ENCODE measurements at places on chromosomes 7 and 10.

DNA sequence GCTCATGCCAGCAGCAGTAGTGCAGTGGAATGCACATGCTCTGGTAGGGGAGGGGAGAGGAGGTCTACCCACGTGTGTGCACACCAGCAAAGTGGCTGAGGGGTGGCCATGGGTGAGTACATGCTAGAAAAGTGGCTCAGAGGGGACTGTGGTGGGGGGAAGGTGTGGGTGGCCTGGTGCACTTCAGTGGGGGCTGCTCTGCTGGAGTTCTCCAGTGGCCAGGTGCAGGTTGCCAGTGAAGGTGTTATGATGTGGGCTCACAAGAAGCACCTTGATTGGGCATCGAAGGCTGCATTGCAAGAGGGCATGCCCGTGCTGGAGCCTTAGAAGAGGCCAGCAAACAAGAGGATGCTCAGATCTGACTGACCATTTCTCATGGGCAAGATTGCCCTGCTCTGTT lies 613.6 kb upstream of the PHF14 start:
- no peak for DNase-seq

GRCh38 chr10:119319161-119319919 lies 112.0 kb downstream of the GRK5 start:
- no peak for DNase-seq

- DNase-seq = no peak
Observed at GRCh38 chr7:66138994-66139752, 24.5 kb downstream of the CRCP start.

- no peak for DNase-seq
Observed at GRCh38 chr10:126210051-126210651, 178.1 kb downstream of the ADAM12 start.

DNA sequence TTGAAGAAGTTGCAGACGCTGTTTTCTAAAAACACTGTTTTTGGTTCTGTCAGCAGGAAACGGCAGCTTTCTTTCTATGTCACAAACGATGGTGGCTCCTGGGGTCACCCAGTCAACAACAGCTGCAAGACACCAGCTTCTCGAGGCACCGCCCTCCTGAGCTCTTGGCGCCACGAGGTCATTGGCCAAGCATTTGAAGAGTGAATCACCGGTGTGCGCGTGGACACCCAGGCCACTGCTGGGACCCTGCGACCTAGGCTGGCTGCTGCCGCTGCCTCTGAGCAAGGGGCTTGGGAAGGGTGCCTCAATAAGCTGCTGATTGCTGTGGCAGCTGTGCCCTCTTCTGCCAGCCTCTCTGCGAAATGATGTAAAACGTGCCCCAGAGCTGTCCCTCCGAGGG lies 22.5 kb upstream of the VIPR2 start:
- DNase-seq = no peak

DNA sequence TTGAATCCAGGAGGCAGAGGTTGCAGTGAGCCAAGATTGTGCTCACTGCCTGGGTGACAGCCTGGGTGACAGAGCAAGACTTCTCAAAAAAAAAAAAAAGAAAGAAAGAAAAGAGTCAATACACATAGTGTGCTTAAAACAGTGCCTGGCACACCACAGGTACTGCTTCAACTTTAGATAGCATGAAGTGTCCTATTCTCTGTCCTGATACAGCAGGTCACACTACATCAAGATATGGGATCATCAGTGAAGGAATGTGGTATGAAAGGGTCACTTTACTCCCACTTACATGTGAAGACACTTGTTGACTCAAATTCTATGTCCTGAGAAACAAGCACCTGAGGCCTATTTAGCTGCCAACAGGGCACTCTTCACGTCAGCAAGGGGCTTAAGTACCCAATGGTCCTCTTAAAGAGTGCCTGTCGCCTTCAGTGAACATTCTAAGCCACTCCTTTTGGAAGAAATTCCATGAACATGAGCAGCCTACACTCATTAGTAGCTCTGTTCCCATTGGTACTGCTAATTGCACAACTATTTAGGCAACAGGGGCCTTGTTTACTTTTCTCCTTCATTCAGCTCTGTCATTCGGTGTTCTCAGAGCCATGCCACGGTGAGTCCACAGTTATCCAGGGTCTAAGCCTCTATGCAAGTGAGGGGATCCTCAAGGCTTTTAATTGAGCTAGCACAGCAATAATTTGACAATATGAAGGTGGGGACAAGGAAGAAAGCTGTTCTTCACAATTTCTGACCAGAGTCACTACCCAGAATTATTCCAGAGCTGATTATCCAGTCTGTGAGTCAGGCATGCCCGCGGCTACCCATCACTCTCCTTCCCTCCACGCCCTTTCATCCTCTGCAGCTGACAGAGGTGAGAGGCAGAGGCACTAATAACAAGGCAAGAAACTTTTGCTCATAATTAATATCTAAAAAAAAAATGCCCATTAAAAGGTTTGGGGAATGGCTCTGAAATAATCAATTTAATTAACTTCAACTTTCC lies 56.6 kb upstream of the PTN start:
- DNase-seq = no peak

GRCh38 chr7:88150033-88150432 lies 69.8 kb downstream of the SRI start:
- no peak for DNase-seq

- no peak for DNase-seq
Observed at GRCh38 chr7:139650429-139651100, 127.1 kb downstream of the CLEC2L start.

DNA sequence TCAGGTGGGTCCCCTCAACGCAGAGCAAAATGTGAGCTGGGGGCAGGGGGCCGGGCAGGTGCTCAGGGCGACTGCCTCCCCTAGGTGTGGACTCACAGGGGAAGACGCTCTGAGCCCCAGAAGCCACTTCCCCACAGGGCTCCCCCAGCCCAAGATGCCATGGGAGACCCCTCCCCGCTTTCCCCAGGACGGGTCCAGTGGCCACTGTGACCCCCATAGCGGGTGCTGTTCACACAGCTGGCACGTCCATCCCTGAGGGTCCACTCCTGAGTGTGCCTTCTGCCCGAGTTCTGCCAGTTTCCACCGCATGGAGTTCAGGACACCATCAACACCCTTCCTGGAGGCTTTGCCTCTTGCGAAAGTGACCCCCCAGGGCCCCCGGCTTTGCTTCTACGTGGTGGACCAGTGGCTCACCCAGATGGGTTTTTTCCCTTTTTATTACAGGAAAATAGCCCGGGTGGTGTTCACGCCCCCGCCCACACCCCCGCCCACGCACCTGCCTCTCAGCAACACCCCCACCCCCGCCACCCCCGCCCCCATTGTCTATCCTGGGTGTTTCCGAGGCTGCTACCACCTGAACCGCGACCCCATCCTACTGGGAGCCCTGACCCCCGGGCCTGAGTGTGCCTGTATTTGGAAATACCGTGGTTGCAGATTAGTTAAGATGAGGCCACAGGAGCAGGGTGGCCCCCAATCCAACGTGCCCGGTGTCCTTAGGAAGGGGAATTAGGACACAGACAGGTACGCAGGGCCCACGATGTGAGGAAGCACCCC lies 32.0 kb downstream of the ADAP1 start:
- DNase-seq = no peak

DNA sequence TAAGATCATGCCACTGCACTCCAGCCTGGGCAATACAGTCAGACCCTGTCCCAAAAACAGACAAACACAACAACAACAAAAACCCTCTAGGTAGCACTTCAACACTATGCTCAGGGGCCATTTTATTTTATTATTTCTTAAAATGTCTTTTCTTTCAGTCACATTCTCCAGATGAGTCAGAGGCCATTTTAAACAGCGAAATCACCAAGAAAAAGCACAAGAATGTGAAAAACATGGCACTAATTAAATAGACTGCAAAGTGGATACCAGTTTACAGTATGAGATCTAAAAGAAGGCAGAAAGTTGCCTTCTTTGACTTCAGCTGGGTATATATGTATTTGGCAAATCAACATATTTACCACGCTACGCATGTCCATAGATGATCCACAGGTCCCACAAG lies 6.1 kb upstream of the FGL2 start:
- DNase-seq = no peak

- DNase-seq = no peak
Observed at GRCh38 chr7:81299711-81300110, 380.9 kb upstream of the SEMA3C start.

DNA sequence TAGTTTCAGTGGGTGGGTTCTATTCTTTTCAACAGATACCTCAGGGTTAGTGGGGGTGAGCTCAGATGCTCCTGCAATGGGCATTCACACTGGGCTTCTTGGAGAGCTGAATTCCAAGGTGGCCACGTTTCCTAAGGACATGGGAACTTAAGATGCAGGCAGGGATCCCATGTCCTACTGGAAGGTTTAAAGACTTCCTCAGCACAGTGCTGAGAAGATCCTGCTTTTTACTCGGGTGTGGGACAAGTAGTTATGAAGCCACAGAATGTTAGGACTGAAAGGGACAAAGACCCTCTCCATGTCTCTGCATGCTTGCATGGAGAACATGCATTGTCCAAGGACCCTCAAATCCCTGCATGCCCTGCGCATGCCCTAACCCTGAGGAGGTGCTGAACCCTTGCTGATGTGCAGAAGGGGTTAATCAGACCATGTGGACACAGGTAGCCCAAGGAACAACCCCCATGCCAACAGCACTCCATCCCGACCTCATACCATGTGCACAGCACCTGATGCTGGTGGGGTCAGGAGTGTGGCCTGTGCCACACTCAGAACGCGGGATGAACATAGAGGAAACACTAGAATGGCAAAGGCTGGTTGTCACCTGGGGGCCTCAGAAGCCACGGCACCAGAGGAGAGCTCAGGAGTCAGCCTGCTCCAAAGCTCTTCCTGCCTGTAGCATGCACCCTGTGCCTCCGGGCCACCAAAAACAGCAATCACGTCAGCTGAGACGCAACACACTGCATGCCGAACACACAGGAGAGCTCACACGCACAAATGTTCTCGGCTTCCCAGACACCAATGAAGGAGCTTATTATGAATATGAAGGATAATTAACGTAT lies 15.2 kb downstream of the IL2RA start:
- no peak for DNase-seq

DNA sequence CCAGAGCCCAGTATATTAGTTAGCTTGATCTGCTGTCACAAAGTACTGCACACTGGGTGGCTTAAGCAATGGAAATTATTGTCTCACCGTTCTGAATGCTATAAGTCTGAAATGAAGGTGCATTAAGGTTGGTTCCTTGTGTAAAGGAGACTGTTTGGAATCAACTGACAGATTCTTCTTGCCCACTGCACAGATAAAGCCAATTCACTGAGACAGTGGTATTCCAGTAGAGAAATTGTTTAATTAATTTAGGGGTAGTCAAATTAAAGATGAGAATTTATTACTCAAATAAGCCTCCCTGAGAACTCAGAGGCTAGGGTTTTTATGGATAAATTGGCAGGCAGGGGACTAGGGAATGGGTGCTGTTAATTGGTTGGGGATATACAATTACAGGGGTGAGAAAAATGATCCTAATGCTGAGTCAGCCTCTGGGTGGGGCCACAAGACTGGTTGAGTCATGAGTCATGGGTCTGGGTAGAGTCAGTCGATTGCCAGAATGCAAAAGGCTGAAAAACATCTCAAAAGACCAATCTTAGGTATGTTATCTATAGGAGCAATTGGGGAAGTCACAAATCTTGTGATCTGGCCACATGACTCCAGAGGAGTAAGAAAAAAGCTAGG lies 23.5 kb upstream of the SAMD9L start:
- DNase-seq = no peak

DNA sequence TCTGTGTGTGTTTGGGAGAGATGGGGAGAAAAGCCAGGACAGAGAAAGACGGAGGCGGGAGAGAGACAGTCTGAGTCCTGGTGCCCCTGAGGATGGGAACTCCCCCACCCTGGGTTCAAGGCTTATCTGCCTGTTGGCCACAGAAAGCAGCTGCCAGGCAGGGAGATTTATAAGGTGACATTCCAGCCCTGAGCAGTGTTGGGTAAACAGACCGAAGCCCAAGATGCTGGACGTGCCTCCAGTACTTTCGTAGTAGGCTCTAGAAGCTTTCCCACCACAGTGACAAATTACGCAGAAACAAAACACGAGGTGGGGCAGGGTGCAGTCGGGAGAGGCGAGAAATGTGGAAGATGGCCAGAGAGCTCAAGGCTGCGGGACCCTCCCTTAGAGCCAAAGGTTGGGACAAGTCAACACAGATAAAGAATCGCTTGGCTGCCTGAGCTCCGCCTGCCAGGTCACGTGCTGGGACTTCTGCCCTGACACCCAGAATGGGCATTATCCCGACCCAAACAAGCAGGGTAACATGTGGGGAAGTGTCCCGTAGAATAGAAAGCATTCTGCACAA lies 41.1 kb downstream of the CCDC3 start:
- no peak for DNase-seq

GRCh38 chr10:81920213-81920829 lies 45.3 kb downstream of the NRG3 start:
- no peak for DNase-seq

- DNase-seq = no peak
Observed at GRCh38 chr7:84813376-84813775, 373.5 kb downstream of the SEMA3D start.

GRCh38 chr10:131072651-131073468 lies 238.7 kb downstream of the TCERG1L start:
- no peak for DNase-seq

GRCh38 chr10:131779661-131780394 lies 121.0 kb upstream of the PPP2R2D start:
- DNase-seq = no peak

DNA sequence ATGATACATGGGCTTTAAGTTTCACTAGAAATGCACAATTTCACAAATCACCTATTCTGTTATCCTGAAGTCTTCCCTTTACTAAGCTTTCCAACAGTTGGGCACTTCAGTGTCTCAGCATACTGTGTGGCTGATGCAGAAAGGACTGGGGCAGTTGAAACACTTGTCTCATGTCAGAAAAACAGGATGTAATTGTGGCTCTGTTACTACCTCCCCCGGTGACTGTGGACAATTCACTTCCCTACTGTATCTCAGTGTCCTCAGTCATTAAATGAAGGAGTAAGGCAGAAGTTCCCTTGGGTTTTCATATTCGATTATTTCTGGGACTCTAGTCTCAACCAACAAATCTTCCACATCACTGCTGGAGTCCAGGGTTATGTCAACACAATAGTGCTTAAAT lies 17.9 kb downstream of the ANKRD22 start:
- no peak for DNase-seq

DNA sequence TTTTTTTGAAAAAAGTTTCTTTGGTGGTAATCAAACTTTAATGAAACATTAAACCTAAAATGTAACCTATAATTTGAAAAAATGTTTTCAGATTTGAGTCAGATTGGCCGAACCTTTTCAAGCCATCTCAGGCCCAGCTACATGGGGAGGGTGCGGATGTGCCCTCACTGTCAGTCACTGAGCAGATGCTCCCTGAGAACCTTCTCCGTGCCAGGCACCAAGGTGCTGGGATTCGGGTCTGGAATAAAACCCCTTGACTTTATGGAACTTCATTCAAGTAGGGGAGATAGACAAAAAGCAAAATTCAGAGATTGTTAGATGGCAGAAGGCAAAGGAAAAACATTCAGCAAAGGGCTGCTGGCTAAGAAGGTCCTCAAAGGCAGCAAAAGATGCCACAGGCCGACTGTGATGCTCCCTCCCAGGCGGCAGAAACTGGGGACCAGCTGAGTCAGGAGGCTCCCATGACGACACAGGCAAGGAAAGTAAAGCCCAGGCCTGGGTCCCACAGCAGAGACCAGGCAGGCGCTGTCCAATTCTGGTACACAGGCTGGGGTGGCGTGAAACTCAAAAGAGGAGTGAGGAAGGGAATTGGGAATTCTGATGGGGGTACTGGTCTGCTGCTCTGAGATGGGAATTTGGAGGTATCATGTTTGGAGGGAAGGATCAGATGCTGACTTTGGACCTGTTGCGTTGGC lies 82.2 kb upstream of the DDC start:
- DNase-seq = no peak
